ENCODE measurements at places on chromosomes 6 and 20.

GRCh38 chr6:65468307-65468706 is 238.7 kb downstream of the EYS start:
- no peak for DNase-seq

GRCh38 chr20:57006411-57007170 is 259.9 kb downstream of the BMP7 start:
- DNase-seq, result no peak

- no peak for DNase-seq
Observed at GRCh38 chr6:161815965-161816364, 542.1 kb upstream of the AGPAT4 start.

- DNase-seq, result no peak
Observed at GRCh38 chr20:44028868-44029847, 114.5 kb downstream of the TOX2 start.

DNA sequence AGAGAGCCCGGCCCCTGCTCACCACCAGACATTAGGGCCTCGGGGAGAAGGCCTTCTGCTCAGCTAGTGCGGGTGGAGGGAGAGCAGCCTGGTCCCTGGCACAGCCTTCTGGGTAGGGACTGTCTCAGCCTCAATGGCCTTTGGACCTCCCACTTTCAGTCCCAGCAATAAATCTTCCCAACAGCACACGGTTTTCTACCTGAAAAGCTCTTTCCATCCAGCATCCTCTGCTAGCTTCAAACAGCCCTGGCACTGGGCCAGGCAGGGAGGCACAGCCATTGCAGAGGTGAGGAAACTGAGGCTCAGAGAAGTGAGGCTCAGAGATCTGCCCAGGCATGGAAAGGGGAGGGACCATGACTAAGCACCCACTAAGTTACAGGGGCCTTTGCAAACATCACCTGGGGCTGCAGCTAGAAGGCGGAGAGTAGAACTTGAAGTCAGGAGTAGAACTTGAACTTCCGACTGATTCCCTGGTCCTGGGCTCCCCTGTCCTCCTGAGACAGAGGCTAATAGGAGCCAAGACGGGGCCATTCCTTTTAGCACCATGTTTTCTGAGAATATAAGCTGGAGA is 43.9 kb upstream of the NOL4L start:
- DNase-seq, result no peak

DNA sequence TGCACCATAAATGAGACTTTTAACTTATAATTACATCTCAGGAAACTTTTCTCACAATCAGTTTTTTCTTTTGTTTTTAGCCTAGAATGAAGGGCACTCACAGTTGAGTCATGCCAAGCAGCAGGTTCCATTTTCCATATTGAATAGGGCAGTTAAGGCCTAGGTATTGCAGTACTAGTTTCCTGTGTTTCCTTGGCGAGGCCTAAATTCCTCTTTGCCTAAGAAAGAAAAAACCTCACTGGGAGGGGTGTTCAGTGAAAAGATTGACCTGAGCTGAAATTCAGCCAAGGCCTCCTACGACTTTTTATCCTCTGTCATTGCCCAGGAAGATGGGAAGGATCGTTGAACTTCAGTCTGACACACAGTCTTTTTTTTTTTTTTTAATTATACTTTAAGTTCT is 85.5 kb downstream of the IMPG1 start:
- DNase-seq, result no peak

- DNase-seq, result no peak
Observed at GRCh38 chr20:37376791-37377190, 30.9 kb downstream of the SRC start.

DNA sequence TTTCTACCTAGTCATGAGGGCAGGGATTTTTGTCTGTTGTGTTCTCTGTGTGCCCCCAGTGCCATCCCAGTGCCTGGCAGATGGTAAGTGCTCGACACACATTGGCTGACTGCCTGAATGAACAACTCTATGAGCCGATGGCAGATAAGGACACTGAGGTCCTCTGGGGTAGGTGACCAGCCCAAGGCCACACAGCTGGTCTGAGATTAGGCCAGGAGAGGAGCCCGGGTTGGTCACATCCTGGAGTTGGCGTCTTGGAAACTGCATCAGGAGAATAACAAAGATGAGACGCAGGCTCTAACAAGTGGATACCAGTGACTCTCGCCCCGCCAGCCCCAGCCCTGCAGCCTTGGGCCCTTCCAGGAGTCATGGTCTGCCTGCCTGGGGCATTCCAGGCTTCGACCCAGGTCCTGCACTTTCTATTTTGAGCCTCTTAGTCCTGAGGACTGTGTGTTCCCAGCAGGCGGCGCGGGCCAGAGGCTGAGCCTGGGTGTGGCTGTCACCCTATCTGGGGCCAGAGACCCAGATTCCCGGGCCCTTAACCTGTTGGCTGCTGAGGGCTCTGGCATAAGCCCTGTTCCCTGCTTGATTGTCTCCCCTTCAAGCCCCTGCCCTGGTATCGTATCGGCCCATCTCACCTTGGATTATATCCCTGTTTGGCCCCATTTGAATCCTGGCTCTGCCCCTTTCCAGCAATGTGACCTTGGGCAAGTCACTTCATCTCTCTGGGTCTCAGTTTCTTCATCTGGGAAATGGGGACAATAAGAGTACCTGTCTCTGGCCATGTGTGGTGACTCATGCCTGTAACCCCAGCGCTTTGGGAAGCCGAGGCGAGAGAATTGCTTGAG is 88.3 kb downstream of the CEBPB start:
- no peak for DNase-seq

DNA sequence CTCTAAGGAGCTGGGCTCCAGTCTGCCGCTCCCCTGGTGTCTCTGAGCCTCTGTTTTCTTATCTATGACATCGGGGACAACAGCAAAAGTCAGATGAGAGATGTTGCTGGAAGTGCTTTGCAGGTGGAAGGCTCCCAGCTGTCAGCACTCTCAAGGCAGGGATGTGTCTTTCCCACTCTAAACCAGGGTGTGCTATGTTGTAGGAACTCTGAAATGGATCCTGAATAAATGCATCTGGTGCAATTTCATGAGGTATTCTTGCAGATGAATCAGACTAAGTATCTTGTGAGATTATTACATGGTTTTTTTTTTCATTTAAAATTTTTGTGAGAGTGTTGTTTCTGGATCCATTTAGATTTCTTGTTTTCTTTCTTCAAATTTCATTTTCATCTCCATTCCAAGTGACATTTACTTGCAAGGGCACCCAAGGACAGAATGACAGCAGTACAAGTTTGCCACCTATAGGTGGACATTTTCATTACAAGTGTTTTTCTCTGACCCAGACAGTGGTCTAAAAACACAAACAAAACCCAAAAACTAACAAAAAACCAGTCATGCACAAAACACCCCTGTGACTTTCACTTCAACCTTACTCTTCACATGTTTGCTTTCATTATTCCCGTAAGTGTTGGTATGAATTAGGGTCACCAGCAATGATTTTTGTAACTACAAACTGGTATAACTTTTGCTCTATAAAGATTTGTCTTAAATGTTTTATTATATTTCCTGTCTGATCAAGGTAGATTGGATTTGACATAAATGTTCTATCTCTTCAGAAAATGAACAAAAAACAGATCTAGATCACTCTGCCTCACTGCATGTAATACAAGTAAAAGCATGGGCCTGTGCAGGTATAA is 14.7 kb upstream of the SIM1 start:
- DNase-seq, result no peak

- no peak for DNase-seq
Observed at GRCh38 chr6:134447883-134448387, 130.0 kb upstream of the SGK1 start.

- no peak for DNase-seq
Observed at GRCh38 chr20:3406481-3407039, 909 bp downstream of the DNAAF9 start.

- DNase-seq, result no peak
Observed at GRCh38 chr6:3320238-3320811, 61.6 kb downstream of the PSMG4 start.

DNA sequence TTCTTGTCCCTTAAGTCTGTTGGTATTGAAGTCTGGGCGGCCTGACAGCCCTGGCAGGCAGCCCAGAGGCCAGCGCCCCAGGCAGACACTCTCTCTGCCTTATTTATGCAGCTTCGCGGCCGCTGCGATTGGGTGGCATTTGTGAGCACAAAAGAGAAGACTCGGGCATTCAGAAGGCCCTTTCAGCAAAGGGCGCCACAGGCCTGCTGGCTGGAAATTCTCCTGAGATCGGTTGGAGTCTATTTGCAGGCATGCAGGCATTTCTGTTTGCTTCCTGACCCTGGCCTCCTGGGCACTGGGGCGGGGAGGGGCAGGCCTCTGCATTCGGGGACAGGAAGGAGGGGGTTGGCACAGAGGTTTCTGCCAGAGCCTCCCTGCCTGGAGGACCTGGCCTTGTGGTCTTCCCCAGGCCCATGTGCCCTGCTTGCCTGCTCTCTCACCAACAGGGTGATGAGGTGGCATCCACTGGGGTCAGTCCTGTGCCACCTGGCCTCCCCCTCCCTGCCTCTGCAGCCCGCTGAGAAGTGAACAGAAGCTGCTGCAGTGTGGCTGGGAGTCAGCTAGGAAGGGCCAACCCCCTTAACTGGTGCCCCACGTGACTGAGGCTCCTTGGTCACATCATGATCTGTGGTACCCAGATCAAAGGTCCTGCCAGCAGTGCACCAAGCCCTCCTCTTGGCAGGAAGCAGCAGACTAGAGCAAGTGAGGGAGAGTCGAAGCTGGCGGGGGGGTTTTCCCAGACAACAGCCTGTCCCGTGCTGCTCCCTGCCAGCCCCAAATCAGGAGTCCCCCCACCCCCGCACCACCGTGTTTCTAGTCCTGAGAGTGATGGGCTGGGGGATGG is 16.6 kb upstream of the CCDC167 start:
- DNase-seq, result peak; percentile 82

- no peak for DNase-seq
Observed at GRCh38 chr6:366389-367297, 24.9 kb upstream of the IRF4 start.

DNA sequence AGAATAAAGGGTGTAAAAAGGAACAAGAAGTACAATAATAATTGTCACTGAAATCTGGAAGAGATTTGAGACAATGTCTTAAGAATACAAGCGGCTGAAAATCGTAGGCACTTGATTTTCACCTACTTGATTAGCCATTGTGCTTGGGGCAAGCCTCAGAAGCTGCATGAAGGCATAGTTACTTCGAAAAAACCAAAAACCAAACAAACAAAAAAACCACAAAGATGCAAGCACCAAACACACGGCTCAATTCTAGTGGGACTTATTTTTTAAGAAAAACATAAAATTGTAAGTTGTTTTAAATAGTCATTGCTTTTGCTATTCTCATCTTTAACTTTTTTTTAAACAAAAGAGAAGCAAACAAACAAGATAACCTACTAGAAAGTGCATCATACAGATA is 235.6 kb downstream of the OGFRL1 start:
- no peak for DNase-seq

GRCh38 chr6:317448-318144 is 25.3 kb downstream of the DUSP22 start:
- DNase-seq, result no peak

- DNase-seq, result no peak
Observed at GRCh38 chr6:4756247-4756646, 20.0 kb upstream of the CDYL start.

GRCh38 chr6:162940426-162940825 is 212.7 kb downstream of the PACRG start:
- no peak for DNase-seq

DNA sequence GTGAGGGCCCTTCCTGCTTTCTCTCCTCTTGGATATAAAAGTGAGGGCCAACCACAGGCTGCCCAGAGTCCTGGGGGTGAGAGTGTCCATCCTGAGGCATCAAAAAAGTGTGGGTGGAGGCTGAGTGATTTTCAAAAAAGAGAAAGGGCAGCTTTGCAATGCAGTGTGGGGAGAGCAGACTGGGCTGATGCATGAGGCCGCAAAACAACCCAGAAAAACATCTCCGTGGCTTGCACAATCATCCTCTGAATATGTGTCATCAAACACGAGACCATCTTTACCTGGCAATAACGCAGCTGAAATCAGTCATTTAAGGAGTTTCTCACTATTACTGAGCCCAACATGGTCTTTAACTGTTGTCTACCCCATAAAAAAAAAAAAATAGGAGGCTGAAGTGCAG is 191.2 kb upstream of the SOX4 start:
- peak; percentile 10 for DNase-seq

DNA sequence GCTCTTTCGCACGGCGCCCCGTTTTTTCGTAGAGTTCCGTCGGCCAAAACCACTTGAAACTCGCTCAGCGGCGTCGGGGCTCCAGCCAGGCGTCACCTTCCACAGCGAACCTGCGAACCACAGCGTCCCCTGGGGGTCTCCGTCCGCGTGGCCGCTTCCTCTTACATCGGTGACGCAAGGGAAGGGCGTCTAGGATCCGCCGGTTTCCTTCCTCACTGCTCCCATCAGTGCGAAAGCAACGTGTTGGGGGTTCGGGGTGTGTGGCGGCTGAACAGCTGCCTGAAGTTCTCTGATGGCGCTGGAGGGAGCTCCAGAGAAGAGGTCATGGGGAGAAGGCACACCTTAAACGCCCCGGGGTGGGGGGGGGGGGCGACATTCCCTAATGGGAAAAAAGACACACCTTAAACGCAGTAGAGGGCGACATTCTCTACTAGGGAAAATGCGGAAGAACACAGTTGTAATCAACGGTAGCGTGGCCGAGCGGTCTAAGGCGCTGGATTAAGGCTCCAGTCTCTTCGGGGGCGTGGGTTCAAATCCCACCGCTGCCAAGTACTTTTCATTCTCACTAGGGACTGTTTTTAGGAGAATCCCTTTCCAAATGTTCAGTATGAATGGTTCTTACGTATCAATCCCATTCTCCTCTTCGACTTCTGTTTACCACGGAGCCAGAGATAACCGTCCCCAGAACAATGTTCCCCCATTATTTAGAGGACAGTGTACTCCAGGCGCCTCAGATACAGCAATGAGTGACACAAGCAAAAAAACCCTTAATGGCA is 16.4 kb downstream of the ZNF311 start:
- peak; percentile 63 for DNase-seq

DNA sequence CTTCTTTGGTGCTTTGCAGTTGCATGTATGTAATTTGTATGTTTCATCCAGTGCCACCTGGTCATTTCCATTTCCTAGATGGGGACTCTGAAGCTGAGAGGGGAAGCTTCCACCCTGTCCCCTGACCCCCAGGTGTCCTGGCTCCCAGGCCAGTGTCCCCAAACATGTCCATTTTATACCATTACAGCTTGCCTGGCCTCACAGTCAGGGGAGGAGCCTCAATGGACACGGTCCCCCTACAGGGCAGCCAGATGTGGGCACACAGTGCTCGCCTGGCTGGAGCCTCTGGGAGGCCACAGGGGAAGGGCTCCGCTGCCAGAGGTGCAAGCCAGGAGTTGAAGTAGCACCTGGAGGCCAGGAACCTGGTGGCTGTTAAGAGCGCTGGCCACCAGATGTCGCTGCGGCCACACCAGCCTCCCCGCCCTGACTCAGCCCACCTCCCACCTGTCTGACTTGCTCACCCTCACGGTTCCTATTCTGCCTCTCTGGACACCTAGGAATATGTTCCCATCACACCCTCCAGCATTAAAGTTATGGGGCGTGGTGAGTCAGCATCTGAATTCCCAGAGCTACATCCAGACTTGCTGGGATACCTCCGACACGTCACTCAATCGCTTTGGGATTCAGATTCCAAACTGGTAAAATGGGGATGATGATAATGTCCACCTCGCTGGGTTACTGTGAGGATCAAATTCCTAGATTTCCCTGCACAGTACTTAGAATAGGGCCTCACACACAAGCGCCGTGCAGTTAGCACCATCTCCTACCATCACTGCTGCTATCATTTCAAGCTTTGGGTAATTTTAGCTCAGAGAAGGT is 107.4 kb downstream of the SULF2 start:
- peak; percentile 71 for DNase-seq

- no peak for DNase-seq
Observed at GRCh38 chr6:123909989-123910388, 106.3 kb downstream of the NKAIN2 start.

GRCh38 chr6:160028487-160029275 is 59.8 kb downstream of the IGF2R start:
- DNase-seq, result no peak
